ENCODE measurements at places on chromosomes 2 and 18.

- H3K4me3 ChIP-seq: no peak overlapping the region
- H3K27me3 ChIP-seq: no peaks in the 10 kb centered on the region
- H3K36me3 ChIP-seq: no peaks in the 10 kb centered on the region
These were observed 1.5 kb downstream of the AQP4 start for GRCh38 chr18:26863921-26864497.

- DNase-seq: no peak
- no peaks in the 10 kb centered on the region for H3K27me3 ChIP-seq
- H3K27ac ChIP-seq: peak overlapping the region; percentile 18
These were observed 179.1 kb downstream of the ERBB4 start for GRCh38 chr2:212359425-212360067.

DNA sequence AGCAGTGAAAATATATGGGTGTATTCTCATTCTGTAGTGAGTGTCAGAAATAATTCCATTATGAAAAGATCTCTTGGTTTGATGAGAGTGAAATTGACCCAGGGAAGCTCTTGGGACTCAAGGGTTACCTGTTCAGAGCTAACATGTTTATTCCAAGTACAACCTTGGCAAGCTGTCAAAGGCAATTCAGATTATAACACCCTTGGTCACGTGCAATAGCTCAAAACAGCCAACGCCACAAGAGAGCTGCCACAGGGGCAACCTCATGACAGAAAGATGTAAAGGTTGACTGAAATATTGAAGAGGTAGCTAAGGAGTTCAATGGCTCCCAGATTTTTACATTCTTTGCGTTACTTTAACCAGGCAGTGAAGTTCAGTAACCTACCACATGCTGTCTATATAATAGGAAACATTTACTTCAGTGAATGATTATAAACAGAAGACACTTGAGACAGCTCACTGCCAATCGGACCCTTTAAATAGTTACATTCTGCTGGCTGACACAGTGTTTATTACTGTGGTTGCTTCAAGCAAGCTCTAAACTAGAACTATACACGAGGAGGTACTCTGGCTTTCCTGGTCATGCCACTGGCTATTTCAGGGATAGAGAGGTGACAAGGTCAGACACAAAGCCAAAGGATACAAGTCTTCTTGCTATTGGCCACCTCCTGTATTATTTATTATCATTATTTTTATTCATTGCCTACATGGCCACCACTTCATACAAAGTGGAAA is 187.3 kb downstream of the PID1 start:
- no peak overlapping the region for H3K4me3 ChIP-seq
- H3K27ac ChIP-seq: no peak overlapping the region
- H3K27me3 ChIP-seq: no peaks in the 10 kb centered on the region
- no peak for DNase-seq

- H3K27me3 ChIP-seq: no peaks in the 10 kb centered on the region
- no peak overlapping the region for H3K4me3 ChIP-seq
- no peaks in the 10 kb centered on the region for H3K36me3 ChIP-seq
- H3K4me1 ChIP-seq: no peaks in the 10 kb centered on the region
- no peak for DNase-seq
These were observed 23.5 kb downstream of the TRPM8 start for GRCh38 chr2:233940376-233941276.

- H3K27me3 ChIP-seq: no peaks in the 10 kb centered on the region
- H3K27ac ChIP-seq: peak within 1 kb of the TSS; percentile 31
- no peak for DNase-seq
These were observed at the start of gene INPP5D for GRCh38 chr2:233059797-233060500. INPP5D (plus strand) TSS chr2:233060342; CDS start chr2:233060479, 137 bp downstream.

GRCh38 chr2:44707945-44708660 is 233.4 kb upstream of the SIX3 start:
- no peaks in the 10 kb centered on the region for H3K4me1 ChIP-seq
- H3K27me3 ChIP-seq: no peaks in the 10 kb centered on the region
- H3K27ac ChIP-seq: no peak overlapping the region
- no peak overlapping the region for H3K4me3 ChIP-seq
- DNase-seq: no peak

DNA sequence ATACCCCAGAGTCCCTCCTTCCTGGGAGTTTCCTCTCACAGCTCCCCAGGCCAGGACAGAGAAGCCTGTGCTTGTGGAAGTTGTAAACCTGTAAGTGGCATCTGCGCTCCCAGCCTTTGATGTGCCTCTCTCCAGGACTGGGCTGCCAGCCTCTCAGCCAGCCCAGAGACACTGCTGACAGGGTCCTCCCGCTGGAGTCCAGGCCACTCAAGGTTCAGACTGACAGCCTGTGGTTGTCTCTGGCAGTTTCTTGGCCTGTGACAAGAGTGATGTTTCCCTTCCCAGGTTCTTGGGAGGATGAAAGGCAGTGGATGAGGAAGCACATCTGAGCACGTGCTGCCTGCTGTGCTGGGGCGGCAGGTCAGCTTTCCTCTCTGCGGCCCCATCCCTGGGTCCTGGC is 3.0 kb downstream of the SLC35F6 start:
- no peaks in the 10 kb centered on the region for H3K27me3 ChIP-seq
- DNase-seq: no peak
- H3K4me3 ChIP-seq: no peak overlapping the region
- no peaks in the 10 kb centered on the region for H3K36me3 ChIP-seq
- peaks cover 49% of the 10 kb centered on the region for H3K4me1 ChIP-seq

DNA sequence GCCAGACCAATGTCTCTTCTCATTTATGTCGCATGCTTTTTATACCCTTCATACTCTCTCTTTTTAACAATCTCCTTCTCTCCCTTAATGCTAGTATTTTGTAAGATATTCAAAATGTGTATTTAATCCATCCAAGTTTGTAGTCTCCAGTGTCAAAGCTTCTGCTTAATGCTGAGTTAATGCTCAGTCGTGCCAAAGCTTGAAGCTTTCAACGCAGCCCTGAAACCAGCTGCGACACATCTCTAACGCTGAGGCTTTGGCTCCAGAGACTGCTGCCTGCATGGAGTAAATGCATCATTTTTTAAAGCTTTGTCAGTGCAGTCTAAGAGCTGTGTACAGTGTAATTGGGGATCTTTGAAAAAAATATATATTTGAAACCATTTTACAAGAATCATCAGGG is 2108.8 kb upstream of the PIK3C3 start:
- no peaks in the 10 kb centered on the region for H3K27me3 ChIP-seq
- DNase-seq: no peak
- no peak overlapping the region for H3K4me3 ChIP-seq
- H3K36me3 ChIP-seq: no peaks in the 10 kb centered on the region
- H3K27ac ChIP-seq: no peak overlapping the region

GRCh38 chr2:187917535-187917934 is 363.3 kb upstream of the TFPI start:
- DNase-seq: no peak
- no peak overlapping the region for H3K27ac ChIP-seq
- no peaks in the 10 kb centered on the region for H3K36me3 ChIP-seq
- no peaks in the 10 kb centered on the region for H3K4me1 ChIP-seq

DNA sequence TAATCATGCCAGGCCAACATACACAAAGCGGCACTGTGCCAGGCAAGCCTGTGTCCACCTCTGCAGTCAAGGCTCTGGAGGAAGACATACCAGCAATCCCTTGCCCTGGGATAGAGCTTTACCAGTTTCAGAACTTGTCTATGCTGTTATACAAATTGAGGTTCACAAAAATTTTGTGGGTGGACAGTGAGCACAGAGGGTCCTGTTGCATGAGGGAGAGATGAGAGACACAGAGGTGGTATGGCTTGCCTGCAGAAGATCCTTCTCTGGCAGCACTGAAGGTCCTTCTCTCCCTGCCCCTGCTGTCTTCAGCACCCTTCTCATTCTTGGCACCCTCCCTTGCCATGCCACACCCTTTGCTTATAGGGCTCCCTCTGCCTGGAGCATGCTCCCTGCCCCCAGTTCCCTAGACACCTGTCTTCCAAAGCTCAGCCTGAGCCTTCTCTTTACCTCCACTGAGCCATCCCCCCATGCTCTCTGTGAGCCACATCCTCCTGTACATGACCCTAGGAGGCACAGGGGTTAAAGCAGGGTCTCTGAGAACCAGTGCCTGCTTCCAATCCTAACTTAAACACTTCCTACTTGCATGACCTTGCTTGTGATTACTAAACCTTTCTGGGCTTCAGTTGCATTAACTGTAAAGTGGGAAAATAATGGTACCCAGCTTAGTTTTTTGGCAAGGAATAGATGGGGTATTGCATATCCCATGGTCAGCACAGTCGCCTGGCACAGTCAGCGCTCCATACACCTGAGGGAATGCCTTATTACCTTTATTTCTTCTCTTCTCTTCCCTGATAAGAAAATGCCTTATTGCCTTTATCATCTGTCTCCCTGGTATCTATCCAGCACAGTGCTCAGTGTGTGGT is 857 bp downstream of the FABP1 start:
- no peaks in the 10 kb centered on the region for H3K4me1 ChIP-seq
- H3K27ac ChIP-seq: no peak overlapping the region
- H3K4me3 ChIP-seq: no peak overlapping the region
- no peaks in the 10 kb centered on the region for H3K36me3 ChIP-seq
- no peak for DNase-seq

DNA sequence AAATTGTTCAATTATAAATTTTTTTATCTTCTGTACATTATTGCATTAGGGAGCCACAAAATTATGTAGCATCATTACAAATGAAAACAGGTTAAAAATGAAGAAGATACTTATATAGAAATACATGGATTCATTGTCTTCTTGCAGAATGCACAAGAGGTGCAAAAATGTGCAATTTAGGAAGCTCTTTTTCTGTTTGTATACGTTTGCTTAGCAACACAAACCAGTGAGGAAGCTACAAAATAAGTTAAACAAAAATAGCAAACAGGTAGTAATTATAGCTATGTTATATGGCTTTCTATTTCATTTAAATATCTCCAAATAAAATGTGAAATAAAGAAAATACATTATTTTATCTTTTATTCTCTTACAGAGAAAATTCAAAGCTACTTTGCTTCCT is 177.6 kb upstream of the SESTD1 start:
- H3K4me1 ChIP-seq: no peaks in the 10 kb centered on the region
- H3K27ac ChIP-seq: no peak overlapping the region
- DNase-seq: no peak
- H3K27me3 ChIP-seq: no peaks in the 10 kb centered on the region

DNA sequence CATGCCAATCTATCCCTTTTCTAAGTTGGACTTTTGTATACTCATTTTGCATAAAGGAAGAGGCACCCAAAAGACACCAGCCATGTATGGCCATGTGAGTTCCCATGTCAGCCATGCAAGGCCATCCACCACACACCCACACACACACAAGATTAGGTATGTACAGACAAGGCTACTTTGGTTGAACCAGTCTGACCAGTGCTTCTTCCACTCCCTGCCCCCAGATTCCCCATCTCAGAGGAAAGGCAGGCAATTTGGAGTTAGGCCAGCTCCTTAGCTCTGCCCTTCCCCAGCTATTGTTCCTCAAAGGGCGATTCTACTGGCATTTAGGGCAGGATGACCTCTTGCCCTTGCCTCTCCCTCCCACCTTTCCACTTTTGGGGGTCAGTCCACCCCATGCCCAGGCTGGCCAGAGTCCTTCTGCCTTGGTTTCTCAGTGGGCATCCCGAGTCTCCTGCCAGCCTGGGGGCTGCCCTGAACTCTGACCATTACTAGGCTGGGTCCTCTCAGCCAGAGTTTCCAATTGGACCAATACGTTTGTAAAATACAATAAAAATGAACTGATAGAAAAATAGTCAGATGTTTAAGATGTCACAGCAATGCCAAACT is 101.1 kb downstream of the ZBTB7C start:
- H3K36me3 ChIP-seq: no peaks in the 10 kb centered on the region
- no peaks in the 10 kb centered on the region for H3K27me3 ChIP-seq
- no peaks in the 10 kb centered on the region for H3K4me1 ChIP-seq
- no peak overlapping the region for H3K4me3 ChIP-seq
- DNase-seq: no peak

DNA sequence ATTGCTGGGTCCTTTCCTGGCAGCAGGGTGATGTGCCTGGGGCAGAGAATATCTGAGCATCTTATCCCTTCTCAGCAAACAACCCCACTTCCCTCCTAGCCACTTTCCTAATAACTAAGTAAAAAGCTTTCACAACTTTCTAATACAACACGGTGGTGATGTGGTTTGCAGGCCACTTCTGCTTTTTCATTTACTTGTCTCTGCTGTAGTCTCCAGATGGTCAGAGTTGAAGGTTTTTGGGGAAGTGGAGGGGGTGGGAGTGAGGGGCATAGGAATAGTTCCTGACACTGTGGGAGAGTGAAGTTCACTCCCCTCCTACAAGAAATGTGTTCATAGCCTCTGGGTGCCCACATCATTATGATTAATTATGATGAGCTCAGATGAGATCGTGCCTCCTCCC is 11.6 kb downstream of the OXER1 start:
- H3K36me3 ChIP-seq: no peaks in the 10 kb centered on the region
- H3K4me3 ChIP-seq: no peak overlapping the region
- no peak overlapping the region for H3K27ac ChIP-seq
- DNase-seq: no peak

GRCh38 chr2:121650315-121650930 is 1.2 kb upstream of the CLASP1 start:
- H3K4me3 ChIP-seq: peak overlapping the region; percentile 54
- peak overlapping the region; percentile 96 for H3K27ac ChIP-seq
- DNase-seq: no peak
- no peaks in the 10 kb centered on the region for H3K4me1 ChIP-seq
- H3K27me3 ChIP-seq: no peaks in the 10 kb centered on the region

DNA sequence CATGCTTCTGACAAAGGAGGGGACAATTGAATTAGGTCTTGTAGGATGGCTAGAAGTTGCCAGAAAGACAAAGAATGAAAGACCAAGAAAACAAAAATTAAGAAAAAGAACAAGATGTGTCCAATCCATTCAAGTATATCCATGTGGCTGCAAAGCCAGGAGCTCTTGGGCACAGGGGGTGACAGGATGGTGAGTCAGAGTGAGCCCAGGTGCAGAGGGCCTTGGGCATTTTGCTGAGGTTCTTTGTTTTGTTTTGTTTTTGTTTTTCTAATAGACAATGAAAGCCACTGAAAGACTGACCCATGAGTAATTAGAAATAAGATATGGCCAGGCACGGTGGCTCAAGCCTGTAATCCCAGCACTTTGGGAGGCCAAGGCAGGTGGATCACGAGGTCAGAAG is 104.6 kb upstream of the KLHL29 start:
- no peaks in the 10 kb centered on the region for H3K36me3 ChIP-seq
- no peak for DNase-seq
- H3K27ac ChIP-seq: no peak overlapping the region

DNA sequence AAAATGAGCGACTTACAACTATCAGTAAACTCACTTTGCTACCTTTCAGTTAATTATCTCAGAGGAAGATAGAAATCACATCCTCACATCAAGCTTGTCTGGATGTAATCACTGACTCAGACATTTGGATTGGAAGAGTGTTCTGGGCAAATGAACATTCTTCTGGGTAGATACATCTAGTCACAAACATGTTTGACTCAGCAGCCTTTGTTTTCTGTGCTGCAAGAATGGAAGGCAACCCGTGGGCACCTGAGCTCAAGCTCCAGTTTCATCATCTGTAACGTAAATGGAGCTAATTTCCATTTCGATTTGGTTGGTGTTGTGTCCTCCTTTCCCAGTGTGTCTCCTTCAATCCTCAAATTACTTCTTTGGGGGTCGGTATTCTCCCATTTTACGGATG is 58.5 kb downstream of the ACAA2 start:
- no peaks in the 10 kb centered on the region for H3K36me3 ChIP-seq
- no peaks in the 10 kb centered on the region for H3K4me1 ChIP-seq
- H3K27me3 ChIP-seq: no peaks in the 10 kb centered on the region
- no peak for DNase-seq
- no peak overlapping the region for H3K4me3 ChIP-seq
- no peak overlapping the region for H3K27ac ChIP-seq
